ENCODE measurements at places on chromosomes 13 and 19.

DNA sequence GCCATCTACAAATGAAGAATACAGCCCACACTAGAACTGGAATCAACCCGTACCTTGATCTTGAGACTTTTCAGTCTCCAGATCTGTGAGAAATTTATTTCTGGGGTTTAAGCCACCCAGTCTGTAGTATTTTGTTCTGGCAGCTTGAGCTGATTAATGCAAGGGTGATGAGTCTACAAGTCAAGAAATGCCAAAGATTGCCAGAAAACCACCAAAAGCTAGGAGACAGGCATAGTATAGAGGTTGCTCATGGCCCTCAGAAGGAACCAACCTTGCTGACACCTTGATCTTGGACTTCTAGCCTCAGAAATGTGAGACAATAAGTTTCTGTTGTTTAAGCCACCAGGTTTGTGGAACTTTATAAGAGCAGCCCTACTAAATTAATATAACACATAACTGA lies 428.2 kb upstream of the KLF12 start:
- no peak for DNase-seq

- no peak for DNase-seq
These were observed 4.6 kb downstream of the AXL start for GRCh38 chr19:41223431-41224234.

- DNase-seq, result no peak
These were observed 2902.5 kb downstream of the PCDH9 start for GRCh38 chr13:64327505-64328194.

DNA sequence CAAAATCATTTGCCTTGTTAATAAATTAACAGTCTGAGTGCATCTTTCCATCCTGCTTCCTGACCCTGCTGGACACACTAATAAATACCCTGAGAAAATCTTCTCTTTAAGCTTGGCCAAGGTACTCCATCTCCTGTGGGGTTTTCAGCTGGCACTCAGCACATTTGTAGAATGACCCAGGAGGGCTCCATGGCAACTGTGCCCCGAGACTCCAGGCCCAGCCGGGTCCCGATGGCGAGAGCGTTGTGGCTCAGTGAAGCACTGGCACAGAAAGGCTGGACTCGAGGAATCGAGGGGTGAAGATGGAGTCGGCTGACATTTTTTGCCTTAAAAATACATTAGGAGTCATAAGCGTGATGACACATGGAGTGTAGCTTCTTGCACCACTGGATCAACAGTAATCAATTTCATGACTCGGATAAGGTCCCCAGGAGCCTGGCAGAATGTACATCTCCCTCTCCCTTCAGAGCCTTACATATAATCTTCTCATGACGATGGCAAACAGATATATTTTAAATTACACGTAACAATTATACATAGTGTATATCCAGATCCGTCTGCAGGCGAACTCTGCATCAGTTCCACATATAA lies 85.4 kb downstream of the SLC7A1 start:
- DNase-seq, result no peak

- DNase-seq, result no peak
These were observed 490.8 kb downstream of the FOXO1 start for GRCh38 chr13:40175639-40176038.

GRCh38 chr13:114134944-114135610 lies 2.7 kb upstream of the RASA3 start:
- DNase-seq, result no peak

GRCh38 chr19:5893296-5893903 lies 10.2 kb downstream of the NDUFA11 start:
- no peak for DNase-seq

- DNase-seq, result no peak
These were observed 1.3 kb downstream of the SHISA7 start for GRCh38 chr19:55441692-55442321.

- no peak for DNase-seq
These were observed 5.5 kb upstream of the GPATCH1 start for GRCh38 chr19:33075519-33075918.

- peak; percentile 84 for DNase-seq
These were observed 115.3 kb downstream of the LRCH1 start for GRCh38 chr13:46668302-46668720.

GRCh38 chr13:48979892-48980291 lies 4.2 kb downstream of the FNDC3A start:
- peak; percentile 83 for DNase-seq

- DNase-seq, result no peak
These were observed 14.8 kb upstream of the FCGBP start for GRCh38 chr19:39949026-39949747.

DNA sequence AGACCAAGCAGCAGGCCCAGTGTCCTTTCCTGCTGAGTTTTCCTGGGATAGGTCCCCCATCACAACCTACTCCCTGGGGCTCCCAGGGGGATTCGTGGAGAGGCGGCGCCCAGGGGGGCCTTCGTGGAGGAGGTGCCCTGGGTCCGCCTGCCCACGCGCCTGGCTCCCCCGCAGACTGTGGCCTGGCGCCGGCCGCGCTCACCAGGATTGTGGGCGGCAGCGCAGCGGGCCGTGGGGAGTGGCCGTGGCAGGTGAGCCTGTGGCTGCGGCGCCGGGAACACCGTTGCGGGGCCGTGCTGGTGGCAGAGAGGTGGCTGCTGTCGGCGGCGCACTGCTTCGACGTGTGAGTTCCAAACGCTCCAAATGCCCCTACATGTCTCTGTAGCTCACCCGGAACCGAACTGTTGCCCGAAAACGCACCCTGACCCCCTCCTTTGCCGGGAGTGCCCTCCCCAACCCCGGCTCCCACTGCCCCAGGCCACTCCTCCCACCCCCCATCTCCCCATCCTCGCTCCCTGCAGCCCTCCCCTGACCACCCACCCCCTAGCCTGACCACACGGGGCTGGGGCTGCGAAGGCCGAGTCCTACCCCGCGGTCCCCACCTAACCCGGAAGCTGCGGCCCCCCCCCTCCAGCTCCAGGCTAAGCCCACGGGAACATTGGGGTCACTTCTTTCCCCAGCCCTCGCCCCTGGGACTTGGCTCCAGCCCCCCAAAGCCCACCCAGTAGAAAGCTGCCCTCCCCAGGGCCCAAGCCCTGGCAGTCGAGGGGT lies 3.3 kb downstream of the TIMM13 start:
- no peak for DNase-seq

GRCh38 chr19:51784922-51785690 lies 9.9 kb upstream of the FPR3 start:
- DNase-seq, result peak; percentile 100

DNA sequence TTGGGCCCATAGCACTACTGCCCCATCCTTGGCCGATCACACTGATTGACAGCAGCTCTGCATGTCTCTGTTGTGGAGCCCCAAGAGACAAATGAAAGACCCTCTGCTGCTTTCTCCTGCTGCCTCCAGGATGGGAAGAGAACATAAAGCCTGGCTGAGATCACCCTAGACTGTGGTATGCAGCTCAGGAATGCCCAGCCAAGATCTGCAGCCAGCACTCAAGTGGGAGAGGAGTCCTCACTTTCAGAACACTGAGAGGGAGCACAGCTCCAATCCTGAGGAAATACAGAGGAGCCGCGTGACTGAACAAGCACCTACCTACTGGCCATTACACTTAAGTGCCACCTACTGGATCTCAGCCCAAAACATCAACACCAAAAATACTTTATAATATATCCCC lies 203.0 kb downstream of the POSTN start:
- DNase-seq, result no peak

DNA sequence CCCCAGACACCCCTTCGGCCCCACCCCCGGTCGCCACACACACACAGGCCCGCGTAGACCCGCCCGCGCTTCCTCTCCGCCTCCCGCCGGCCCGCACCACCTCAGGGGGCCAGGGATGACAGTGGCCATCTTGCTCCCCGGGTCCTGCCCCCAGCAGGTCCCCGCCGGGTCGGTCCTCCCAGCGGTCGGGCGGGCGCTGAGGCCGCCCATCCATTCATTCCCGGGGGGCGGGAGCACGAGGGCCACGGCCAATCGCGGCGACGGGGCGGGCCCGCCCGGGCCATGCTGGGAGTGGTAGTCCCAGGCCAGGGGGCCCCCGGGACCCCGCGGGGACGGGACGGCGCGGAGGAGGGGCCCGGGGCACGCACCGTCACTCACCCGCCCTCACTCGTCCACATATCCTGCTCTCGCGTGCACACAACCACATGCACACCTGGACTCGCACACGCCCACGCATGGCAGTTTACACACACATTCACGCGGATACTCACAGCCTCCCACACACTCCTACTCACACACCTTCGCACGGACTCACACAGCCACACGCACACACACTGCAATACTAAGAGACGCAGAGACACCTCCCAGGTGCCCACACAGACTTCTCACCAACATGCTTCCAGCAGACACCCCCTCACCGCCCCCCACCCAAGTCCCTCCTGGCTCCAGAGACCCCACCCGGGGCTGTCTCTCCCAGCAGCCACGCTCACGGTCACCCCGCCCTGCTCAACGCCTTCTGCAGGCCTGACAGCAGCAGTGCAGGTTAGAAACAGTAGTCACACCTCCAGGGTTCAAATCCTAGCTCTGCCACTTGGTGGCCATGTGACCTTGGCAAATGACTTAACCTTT lies at the start of gene DPF1:
TSS of gene DPF1 (minus strand) at position 209 of the 849 bp plus-strand sequence. CDS start at position 129, 80 bp downstream.
- DNase-seq, result peak; percentile 32

GRCh38 chr13:84571264-84571663 lies 689.0 kb upstream of the SLITRK1 start:
- DNase-seq, result no peak

DNA sequence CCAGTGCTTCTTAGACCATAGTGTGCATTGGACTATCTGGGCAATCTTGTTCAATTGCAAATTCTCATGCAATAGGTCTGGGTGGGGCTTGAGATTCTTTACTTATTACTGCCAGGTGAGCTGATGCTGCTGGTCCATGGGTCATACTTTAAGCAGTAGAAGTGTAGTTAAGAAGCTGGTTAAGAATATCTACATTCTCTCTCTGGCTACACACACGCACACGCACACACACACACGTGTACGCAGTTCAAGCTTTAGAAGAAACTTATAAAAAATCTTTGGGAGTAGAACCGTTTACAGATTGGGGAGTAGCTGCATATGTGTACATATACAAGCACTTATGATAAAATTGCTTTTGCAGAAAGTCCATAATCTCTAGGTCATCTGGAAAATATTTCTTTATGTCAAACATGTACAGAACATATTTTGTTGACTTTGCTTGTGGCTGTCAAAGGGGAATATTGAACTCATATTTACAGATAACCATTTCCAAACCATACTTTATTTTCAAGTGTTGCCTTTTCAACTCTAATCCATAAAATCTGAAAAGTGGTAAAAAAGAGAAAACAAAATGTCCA lies 99.7 kb downstream of the GPC6 start:
- no peak for DNase-seq

GRCh38 chr19:48806818-48807589 lies 3.8 kb downstream of the BCAT2 start:
- peak; percentile 55 for DNase-seq

- DNase-seq, result no peak
These were observed 53.0 kb upstream of the UQCRFS1 start for GRCh38 chr19:29266001-29266400.

DNA sequence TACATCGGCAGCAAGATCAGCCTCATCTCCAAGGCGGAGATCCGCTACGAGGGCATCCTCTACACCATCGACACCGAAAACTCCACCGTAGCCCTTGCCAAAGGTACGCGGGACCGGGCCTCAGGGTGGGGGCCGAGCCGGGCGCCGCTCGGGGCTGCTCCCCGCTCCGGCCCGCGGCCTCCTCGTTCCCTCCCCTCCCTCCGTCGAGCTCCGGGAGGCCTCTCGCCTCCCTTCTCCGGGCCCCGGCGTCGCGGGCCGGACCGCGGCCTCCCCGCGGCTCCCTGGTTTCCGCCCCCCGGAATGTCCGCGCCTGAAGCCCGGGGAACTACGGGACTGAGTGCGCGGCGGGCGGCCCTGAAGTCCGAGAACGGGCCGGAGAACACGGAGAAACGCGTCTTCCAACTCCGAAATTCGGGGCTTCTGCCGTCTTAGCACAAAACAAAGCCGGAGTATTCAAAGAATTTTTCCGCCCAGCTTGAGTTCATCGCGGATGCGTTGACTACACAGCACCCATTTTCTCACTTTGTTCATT lies 423 bp downstream of the LSM14A start:
- peak; percentile 39 for DNase-seq

DNA sequence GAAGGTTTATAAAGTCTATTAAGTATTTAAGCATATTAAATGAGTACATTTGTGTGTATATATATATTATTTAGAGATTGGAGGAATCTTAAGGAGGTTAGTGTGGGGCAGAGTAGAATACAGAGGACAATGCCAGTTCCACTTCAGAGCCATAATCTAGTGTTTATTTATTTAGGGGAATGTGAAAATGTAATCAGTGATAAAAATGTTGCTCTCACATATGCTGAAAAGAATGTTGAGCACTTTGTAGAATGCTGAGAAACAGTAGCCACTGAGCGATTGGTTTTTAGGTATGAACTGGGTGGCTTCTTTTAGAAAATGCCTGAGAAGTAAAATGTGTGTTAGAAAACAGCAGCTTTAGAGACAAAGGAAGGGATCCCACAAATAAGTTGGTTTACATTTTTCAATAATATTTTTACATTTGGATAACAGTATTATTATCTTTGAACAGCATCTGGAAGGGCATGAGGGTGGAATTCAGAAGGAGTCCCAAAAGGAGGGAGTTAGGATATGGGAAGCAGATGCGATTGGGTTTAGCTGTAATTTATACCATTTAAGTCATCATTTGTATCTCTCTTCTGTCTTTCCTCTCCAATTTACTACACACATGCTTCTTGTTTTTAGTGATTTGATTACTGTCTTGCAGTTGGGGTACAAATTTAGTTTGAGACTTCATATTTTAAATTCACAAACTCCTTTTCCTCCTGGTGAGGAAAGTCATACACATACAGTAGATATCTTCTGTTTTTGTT lies 68.6 kb downstream of the NDFIP2 start:
- DNase-seq, result no peak

DNA sequence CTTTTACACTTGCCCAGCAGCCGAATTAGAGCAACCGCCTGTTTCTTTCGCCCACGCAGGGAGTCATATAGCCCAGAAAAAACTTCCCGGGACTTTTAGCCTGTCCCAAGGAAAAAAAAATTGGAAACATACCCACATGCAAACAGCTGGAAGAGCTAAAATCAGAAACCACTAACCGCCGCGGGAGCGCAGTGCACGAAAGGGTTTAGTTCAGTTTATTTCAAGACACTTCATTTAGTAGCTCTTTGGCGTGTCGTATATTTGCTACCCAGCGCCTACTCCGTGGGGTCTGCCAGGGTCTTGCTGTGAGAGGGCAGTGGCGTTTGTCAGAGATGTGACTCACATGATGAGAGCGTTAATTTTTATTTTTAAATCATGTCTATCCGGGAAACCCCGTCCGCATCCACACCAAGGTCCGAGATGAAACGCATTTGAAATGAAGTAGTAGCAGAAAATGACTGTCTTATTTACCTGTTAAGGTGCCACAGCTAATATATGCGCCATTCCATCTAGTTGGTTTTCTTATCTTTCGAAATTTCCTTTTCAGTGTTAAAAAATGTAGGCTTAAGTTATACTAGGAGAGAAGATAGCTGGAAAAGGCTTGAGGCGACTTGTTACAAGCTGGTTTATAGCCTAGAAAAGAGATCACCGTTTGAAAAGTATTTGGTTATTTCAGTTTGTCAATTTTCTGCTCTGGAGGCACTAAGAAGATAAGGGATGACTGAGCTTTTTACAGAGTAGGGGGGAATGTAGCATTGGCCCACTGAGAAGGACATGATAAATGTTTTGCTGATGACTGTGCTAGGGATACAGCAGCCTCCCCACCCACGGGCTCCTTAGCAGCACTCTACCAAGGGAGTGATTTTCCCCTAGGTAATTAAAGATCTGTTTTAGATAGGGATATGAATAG lies 1.7 kb downstream of the KLF5 start:
- DNase-seq, result peak; percentile 29

GRCh38 chr13:92297971-92298942 lies 899.8 kb downstream of the GPC5 start:
- DNase-seq, result no peak

GRCh38 chr19:14160017-14160703 lies 23.8 kb upstream of the ASF1B start:
- DNase-seq, result no peak

Measured in inflammatory macrophage treated with lipopolysaccharide for 4 hours (primary cell).